ENCODE measurements at places on chromosomes 3 and 15.

DNA sequence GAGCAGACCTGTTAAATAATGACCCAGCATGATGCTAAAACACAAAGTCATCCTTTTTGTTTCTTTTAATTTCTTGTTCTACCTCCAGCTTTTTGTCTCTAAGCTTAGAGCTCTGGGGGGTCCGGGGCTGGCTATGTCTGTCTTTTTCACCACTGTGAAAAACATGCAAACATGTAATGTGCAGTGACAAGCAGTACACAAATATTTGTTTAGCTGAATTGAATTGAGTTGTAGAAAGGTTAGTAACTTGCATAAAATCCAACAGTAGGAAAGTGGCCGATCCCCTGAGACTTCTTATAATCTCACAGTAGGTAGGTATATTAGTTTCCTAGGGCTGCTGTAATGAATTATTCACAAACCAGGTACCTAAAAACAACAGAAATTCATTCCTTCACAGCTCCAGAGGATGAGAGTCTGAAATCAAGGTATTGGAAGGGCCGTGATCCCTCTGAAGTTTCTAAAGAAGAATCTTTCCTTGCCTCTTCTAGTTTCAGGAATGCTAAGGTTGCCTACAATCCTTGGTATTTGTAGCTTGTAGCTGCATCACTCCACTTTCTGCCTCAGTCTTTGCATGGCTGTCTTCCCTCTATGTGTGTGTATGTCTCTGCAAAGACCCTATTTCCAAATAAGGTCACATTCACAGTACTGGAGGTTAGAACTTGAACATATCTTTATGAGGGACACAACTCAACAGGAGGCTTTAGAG lies 32.7 kb downstream of the ARL14 start:
- no peak for DNase-seq

- no peak for DNase-seq
Observed at GRCh38 chr15:33547876-33548275, 237.1 kb downstream of the RYR3 start.

DNA sequence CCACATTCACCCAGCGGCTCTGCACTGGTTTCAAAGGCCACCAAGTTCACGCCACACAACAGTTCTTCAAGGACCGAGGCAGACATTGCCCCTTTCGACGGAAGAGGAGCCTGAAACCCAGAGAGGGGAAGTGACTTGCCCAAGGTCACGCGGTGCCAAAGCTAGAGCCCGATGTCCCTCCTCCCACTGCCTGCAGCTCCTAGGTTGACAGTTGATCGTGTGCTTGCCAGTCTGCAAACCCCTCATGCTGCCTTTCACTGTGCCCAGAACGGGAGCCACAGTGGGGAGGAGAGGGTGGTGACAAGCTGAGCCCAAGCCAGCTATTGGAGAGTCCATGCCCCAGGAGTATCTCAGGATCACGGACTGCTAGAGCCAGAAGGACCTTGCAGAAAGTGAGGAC lies 230.9 kb downstream of the XXYLT1 start:
- peak; percentile 44 for DNase-seq

- DNase-seq = no peak
Observed at GRCh38 chr3:13095408-13095937, 22.2 kb upstream of the IQSEC1 start.

DNA sequence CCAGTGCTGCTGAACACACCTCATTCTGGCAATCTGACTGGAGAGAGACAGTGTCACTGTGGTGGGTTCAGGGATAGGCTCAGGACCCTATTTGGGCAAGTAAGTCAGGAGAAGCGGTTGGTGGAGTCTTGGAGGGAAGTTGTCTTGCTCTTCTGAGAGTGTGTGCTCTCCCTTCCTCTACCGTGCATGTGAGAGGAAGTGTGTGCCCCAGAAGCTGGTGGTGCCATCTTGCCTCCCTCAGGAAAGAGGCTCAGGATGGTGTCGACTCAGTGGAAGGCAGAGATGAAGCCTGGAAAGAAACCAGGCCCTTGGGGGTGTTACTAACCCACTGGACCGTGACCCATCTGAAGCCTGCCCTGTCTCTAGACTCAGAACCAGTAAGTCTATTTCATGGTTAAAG lies 6.8 kb upstream of the RARRES1 start:
- no peak for DNase-seq

GRCh38 chr3:66023738-66024385 lies 14.9 kb downstream of the MAGI1 start:
- DNase-seq = no peak

- no peak for DNase-seq
Observed at GRCh38 chr15:32721596-32721995, 3.8 kb downstream of the GREM1 start.

- no peak for DNase-seq
Observed at GRCh38 chr3:126571078-126571477, 12.3 kb upstream of the C3orf22 start.

GRCh38 chr3:97862582-97862981 lies 40.8 kb downstream of the CRYBG3 start:
- DNase-seq = no peak

DNA sequence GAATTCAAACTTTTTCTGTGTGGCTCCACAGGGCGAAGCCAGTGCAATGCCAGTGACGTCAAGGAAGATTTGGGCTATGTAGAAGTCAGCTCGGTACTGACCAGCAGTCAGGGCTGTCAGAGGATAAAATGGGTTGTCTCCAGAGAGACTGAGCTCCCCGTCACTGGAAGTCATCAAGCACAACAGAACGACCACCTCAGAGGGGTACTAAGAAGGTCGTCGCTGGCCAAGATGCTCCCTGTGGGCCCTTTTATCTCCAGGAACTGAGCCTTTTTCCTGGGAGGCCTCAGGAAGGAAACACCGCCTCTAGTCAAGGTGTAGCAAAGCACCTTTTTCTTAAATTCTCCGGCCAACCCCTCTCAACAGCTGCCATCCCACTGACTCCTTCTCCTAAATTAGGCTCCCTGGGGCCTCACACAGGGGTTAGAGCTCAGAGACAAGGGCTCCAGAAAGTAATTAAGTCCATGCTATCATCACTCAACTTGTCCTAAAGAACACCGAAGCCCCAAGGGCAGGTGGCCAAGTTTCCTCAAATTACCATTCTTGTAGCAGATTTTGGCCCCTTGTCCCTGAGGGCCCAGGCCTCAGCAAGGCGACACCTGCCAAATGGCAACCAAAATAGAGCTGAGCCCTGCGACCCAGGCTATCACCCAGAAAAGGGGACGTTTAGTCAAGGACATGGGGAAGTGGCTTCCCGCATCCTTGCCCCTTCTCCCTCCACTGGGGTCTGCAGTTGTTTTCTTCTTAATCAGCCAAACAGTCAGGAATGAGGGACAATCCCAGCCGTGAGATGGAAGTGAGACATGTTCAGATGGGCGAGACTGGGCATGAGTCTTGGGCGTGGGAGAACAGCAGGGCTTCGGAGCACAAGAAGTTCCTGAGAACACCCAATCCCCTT lies 48.0 kb downstream of the SSUH2 start:
- DNase-seq = no peak

GRCh38 chr15:101536166-101536874 lies 46.8 kb upstream of the PCSK6 start:
- DNase-seq = no peak

All from CD4-positive, alpha-beta T cell treated with Interferon gamma for 1 hour (primary cell).